Muscle of arm (tissue), 14 donors: ENCODE measurements at places on chromosomes 5 and 9. TPM values are rescaled to one million over a fixed set of nuclear protein-coding genes. Genes with fewer than 3 reads are reported as not detected.

Gene FGD3
- polyA plus RNA-seq = 3.9 TPM

Gene CNOT8
- not detected for polyA plus RNA-seq

Gene UBE2B
- not detected for polyA plus RNA-seq

Gene SH3RF2
- polyA plus RNA-seq = 4.3 TPM

Gene PRRX2
- polyA plus RNA-seq = 3.8 TPM

Gene KIF24
- polyA plus RNA-seq = not detected
